ENCODE measurements at places on chromosomes 4 and X.

GRCh38 chr4:159884989-159885388 lies 782.1 kb downstream of the RAPGEF2 start:
- no peak for DNase-seq

GRCh38 chr4:8617486-8618040 lies 25.0 kb downstream of the CPZ start:
- DNase-seq, result no peak

DNA sequence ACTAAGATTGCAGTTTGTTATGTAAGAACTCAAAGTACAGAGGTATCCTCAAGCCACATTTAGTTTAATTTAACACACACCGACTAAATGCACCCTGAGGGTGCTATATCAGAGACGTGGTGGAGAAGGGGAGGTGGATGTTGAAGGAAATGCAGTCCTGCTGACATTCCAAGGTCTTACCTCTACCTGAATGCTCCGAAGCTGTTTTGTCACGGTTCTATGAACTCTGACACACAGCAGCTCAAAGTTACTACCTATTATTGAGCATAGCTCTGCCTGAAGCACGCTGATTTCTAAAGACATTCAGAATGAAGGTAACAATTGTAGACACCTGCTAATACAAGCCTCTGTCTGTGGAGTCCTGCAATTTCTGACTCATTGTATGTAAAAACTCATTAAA lies 6.7 kb downstream of the CC2D2A start:
- DNase-seq, result no peak

DNA sequence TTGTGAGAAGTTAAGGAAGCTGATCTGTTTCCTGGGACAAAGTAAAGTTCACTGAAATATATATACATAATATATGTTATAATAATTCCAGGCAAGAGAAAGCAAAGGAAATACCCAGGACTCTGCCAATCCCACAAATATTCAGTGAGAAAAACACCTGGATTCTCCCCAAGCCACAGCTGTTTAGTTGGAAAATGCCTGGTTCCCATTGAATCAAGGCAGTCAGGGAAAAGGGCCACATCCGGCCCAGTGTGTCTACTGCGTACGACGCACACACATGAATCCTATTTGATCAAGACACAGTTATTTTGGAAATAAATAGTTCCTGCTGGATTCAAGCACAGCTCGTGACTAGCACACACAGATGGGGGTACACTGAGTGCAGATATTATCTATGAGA lies 6.3 kb upstream of the DCHS2 start:
- DNase-seq, result no peak

- DNase-seq, result no peak
Measured at GRCh38 chr4:186366326-186366725, 100.3 kb downstream of the F11 start.

- DNase-seq, result no peak
Measured at GRCh38 chr4:188620608-188621007, 481.4 kb downstream of the TRIML1 start.

GRCh38 chr4:21901831-21902230 lies 46.7 kb downstream of the KCNIP4 start:
- no peak for DNase-seq

DNA sequence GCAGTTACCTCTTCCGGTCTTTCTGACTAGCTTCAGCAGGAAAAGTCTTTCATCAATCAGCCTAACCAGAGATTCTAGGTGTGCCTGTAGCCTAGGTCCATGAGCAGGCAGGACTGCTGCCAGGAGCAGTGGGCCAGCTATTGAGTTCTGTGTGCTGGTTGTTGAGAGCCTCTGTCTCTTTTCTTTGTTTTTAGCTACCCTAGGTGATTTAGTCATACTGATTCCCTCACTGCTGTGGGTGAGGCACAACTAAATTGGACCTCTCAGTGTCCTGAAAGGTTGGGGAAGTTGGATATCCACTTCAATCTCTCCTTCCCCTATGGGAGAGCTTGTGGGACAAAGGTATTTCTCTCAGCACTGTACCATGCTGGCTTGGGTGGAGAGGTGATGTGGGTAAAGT lies 354.9 kb downstream of the GPAT3 start:
- no peak for DNase-seq
